H7 (cell line): ENCODE measurements at places on chromosomes 6 and 20. TPM values are rescaled to one million over a fixed set of nuclear protein-coding genes. Genes with fewer than 3 reads are reported as not detected.

GRCh38 chr6:31266567-31267360 lies 5.1 kb downstream of the HLA-C start:
- no peak for DNase-seq

DNA sequence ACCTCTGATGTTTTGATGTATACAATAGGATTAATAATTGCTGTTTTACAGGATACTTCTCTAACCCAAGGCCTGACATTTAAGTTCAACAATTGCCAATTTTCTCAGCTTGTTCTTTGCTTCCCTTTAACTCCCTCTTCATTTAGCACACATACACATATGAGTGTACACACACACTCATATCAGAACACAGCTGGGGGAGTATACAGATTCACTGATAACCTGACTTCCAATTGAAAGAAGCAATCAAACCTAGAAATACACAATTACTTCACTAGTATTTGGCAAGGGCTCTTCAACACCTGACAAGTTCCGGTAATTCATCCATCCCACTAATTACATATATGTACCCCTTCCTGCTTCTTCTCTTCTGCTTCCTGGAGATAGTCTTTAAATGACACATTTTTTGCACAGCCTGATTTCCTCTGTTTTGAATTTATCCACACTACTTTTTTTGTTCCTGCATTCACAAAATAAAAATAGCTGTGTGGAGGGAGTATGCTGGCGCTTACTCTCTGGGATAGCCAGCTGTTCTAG lies 11.2 kb downstream of the UST start:
- no peak for DNase-seq

DNA sequence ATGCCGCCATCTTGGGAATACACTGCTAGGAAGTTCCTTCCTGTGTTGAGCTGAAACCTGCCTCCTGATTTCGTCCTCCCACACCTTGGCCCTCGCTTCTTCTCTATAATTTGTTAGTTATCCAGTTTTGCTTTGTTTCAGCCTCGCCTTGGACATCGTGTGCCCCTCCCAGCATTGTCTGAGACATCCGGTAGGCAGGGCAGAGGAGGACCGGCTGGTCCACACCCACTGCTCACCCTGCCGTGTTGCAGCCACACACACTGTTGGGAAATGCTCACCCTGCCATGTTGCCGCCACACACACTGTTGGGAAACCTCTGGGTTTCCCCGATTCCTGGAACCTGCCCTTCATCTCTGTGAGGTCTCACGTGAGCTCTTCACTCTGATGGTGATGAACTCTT lies 105.1 kb downstream of the CDH4 start:
- no peak for DNase-seq

DNA sequence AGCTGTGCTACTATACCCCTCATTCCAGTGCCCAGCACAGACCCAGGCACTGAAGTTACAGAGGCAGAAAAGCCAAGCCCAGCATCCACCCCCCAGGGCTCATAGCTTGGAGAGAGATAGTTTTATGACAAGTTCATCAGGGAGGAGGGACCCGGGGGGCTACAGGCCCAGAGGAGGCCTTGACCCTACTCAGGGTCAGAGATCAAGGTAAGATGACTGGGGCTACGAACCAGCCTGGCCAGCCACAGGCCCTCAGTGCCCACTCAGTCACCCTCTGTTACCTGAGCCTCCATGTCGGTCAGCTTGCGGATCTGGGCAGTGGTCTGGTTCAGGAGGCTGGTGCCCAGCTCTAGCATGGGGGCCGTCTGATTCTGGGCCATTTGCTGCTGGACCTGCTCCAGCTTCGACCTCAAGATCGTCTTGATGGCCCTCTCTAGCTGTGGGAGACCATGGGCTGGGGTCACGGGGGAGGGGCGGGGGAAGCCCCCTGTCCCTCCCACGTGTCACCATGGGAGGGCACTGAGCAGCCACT lies 26.1 kb downstream of the ANGPT4 start:
- DNase-seq = no peak

DNA sequence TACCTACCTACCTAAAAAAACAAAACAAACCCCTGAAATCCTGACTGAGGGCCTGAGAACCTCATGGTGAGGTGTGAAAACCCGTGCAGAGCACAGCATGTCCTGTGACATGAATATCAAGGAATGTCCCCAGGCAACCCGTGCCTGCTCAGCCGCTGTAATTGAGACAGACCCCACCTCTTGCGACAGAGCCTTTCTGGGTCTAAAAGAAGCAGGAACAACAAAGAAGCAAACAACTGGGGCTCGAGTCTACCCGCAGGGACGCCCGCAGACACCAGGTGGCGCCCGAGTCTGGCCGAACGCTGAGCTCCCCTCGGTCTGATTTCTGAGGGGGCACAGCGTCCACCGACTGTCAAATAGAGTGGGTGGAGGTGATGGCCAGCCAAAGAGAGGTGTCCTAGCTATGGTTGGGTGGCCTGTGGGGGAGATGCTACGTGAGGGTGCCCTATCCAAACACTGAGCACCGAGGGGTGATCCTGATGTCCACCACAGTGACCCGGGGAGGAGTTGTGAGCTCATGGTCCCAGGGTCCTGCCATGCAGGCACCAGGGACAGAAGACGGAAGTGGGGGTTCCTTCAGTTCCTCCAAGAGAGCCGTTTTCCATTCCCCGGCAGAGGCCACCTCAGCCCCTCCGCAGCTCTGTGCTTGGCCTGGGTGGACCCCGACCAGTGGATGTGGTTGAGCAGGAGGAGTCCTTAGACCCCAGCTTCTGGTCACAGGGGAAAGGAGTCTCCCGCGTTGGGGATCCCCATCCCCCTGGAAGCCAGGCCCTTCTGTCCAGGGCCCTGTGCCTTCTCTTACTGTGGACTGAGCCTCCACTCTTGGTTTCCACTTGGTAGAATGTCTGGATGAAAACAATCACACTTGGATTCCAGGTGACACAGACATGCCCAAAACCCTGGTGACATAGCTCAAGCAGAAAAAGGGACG lies 268.2 kb downstream of the CDC5L start:
- peak; percentile 89 for DNase-seq

DNA sequence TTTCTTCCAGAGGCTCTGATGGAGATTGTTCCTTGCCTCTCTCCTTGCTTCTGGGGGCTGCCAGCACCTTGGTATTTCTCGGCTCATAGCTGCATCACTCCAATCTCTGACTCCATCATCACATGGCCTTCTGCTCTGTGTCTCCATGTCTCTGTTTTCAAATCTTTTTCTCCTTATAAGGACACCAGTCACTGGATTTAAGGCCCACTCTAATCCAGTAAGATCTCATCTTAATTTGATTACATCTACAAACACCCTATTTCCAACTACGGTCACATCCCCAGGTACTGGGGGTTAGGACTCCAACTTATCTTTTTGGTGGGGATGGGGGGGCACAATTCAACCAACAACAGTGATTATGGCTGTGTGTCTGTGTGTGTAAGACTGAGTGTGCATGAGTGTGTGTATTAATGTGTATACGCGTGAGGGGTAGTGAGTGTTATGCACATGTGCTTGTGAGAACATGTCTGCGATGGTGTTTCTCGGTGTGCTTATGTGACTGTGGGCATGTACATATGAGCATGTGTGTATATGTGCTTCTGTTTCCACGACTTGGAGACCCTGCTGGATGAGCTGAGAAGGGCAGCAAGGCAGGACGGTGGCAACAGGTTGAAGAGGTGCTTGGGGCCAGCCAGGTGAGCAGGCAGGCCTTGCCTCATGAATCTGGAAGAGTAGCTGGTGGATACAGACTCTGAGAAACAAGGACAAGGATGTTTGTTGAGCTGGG lies 130.5 kb downstream of the MRPL14 start:
- DNase-seq = no peak

DNA sequence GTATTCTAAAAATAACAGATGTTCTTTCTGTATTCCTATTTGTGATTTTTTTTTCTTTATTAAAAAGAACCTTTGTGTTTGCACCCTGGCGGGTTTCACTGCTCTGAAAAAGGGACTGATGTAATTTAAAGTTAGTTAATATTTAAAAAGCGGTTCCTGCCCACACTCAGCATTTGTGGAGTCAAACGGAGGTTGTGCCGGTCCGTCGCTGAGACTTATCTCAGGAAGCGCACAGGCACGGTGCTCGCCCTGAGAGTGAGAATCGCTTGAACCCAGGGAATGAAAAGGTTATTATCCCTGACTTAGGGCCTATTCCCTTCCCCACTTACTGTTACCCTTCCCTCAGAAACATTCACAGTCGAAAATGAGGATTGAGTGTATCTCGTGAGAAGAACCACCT lies 366.7 kb downstream of the THBS2 start:
- DNase-seq = no peak

KIAA1586 gene
- 9.8 and 19.2 TPM in 2 replicates for total RNA-seq

THEMIS gene
- total RNA-seq = not detected in 2 replicates

DNAJC5 gene
- 29.2 and 30.8 TPM in 2 replicates for total RNA-seq

PLA2G7 gene
- total RNA-seq = 0.17 and 0.26 TPM in 2 replicates

RIPPLY2 gene
- total RNA-seq = 0.33 and 0.90 TPM in 2 replicates

FLOT1 gene
- 140 and 152 TPM in 2 replicates for total RNA-seq

GABRR1 gene
- total RNA-seq = 0.07 and 0.10 TPM in 2 replicates
